ENCODE measurements at places on chromosomes 7 and 10.

DNA sequence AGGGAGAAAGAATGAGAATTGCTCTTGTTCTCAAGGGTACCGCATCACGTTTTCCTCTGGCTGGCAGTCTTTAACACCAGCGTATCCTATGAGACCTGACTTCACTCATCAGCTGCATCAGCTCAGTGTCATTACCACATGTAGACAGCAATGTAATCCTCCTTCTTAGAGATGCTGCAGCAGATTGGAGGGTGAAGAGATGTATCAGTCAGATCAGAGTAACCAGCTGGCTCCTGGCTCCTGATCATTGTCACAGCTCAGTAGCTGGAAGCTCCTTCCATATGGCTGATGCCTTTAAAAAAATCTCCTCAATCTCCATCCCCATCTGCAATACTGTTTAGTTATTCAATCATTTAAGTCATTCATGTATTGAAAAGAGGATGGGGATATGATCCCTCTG lies 39.7 kb upstream of the EPHB6 start:
- no peak for DNase-seq

DNA sequence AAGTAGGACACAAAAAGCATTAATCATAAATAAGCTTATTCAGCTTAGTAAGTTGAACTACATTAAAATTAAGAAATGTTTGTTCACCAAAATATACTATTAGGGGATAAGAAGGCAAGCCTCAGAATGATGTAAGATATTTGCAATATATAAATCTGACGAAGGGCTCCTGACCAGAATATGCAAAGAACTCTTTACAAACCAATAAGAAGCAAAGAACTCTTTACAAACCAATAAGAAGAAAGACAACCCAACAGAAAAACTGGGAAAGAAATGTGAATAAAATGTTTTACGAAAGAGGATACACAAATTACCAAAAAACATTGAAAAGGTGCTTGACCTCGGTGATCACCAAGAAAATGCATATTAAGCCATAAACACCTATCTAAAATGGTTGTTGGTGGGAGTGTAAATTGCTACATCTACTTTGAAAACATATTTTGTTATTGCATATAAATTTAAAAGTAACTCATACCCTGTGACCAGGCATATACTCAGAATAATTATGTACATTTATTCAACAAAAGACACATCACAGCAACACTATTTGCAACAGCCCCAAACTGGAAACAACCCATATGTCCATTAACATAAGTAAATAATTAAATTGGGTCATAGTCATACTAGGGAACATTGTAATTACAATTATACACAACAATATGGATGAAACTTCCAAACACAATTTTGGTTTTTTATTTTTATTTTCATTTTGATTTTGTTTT lies 83.3 kb upstream of the CTBP2 start:
- no peak for DNase-seq

GRCh38 chr10:130141878-130142277 lies 5.7 kb downstream of the GLRX3 start:
- DNase-seq: no peak

DNA sequence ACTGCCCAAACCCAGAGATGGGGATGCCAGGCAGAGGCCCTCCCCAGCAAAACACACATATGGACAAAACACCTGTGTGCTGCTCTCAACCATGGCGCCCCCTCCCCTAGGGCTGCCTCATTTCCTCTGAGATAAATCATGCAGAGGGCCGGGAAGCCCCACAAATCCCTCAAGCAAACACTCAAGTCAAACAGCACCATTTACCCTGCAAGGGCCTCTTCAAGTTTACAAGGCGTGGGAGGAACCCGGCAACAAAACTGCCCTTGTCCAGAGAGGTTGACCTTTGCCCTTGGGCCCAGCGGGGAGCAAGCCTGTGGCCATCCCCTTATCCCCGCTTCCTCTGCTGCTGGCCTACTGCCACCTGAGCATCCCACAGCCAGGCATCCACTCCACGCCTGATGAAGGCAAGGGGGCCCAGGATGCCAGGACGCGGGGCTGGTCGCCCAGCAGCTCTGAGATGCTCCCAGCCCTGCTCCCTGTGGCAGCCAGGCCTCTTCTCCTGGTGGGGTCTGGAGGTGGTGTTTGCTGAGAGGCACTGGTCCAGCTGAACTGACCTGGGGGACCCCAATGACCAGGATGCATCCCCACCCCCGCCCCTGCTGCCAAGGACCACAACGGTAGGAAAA lies 77.4 kb downstream of the DLG5 start:
- DNase-seq: no peak

DNA sequence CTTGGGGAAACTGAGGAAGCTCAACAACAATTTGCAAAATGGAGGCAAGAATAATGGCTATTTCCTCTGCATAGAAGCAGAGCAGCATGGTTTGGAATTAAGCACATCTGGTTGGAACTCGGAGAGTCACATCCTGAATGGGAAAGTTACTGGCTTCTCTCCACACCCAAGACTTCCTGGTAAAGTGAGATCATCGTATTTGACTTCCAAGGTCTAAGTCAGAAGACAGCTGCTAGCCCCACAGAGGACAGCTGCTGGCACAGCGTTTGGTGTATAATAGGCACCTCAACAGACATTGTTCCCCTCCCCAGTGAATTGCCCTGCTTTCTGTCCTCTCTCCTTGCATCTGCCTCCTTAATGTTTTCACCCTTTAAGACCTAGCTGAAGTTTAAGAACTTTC lies 37.0 kb upstream of the NRF1 start:
- DNase-seq: no peak

DNA sequence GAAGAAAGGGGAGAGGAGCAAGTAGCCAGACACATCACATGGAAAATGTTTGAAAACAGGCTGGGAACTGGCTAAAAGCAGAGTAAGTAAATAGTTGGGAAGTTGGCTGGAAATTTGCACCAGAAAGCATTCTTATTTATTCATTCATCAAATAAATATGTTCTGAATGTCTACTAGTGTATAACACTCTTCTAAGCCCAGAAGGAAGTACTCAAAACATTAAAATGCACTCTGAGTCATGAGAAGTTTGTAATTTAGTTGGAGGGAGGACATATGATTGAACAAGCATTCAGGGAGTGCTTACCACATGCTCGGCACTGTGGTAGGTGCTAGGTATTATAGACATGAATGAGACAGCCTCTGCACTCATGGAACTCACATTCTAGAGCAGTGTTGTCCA lies 37.0 kb upstream of the CNNM1 start:
- no peak for DNase-seq

DNA sequence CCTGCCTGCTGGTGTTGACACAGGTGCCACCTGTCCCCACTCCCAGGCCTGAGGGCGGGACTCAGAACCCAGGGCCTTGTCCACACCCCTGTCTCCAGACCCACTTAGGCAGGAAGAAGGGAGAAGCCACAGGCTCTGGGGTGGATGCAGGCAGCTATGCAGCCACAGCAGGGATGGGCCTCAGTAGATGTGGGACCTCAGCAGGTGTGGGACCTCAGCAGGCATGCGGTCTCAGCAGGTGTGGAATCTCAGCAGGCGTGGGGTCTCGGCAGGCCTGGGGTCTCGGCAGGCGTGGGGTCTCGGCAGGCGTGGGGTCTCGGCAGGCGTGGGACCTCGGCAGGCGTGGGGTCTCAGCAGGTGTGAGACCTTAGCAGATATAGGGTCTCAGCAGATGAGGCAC lies 118.0 kb upstream of the PITRM1 start:
- DNase-seq: no peak

Data from RWPE2 (cell line).